GM23248 (cell line): ENCODE measurements at places on chromosomes 5 and 9. TPM values are rescaled to one million over a fixed set of nuclear protein-coding genes. Genes with fewer than 3 reads are reported as not detected.

DNA sequence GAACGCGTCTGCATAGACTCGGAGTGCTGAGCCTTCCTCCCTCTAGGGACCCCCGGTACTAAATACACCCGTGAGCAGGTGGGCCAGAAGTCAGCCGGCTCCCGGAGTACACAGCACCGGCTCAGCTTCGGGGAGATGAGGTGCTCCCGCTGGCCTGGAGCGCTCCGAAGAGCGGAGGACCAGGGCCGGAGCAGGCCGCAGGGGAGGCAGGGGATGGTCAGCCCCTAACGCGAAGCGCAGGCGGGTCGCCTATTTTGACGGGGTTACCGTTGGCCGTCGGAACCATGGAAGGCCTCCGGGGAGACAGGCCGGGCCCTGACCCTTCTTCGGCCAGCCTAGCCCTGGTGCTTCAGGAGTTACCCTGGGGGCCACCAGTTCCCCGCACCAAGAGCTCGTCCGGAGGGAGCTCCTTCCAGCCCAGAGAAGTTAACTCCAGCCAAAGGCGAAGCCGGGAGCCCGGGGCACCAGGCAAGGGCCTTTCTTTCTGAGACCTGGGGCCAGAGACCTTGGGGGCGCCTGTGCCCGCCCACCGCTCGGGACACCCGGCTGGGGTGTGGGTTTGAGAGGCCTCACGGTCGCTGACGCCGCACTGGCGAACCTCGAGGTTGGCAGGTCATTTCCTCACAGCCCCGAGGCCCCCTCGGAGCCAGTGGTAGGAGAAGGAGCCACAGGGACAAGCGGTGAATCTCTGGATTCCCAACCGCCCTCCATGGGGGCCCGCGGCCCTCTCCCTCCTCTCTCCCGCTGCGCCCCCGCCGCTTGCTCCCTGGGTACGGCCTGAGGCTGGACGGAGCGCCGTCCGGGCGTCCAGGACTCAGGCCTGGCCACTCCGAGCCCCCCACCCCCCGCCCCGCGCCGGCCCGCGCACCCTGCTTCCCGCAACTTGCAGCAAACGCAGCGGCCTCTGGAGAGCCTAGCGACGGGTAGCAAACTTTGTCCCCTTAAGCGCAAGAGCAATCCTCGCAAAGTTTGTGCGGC lies 3.4 kb upstream of the IRX4 start:
- no peak for DNase-seq

DNA sequence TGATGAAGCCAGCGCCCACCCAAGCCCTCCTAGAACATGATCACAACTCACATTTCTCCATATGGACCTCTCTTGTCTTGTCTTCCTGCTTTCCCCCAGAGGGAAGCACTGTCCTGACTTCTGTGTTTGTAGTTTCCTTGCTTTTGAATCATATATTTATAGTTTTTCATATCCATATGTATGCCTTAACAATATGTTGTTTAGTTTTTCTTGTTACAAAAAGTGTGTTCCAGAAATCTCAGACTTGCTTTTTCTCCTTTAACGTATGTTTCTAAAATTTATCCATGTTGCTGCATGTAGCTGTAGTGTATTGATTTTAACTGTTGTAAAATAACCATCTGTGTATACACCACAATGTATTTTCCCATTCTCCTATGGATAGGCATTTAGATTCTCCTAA lies 182.0 kb upstream of the SMIM23 start:
- no peak for DNase-seq

- peak; percentile 69 for DNase-seq
Observed at GRCh38 chr5:95809414-95809960, 13.0 kb downstream of the GLRX start.

DNA sequence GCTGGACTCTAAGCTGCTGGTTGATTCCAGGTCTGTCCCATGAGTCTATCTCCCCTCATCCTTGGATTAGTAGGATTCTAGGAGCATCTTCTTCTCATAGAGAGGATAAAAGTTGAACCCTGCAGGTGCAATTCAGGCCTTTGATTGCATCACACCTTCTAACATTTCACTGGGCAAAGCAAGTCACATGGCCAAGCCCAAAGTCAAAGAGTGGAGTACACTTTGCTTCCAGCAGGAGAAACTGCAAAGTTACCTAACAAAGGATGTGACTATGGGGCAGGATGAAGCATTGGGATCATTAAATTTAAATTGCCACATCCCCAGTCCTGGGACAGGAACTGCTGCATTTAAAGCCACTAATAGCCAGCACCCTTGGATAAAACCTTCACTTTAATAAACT lies 51.0 kb upstream of the EGFLAM start:
- peak; percentile 31 for DNase-seq

GRCh38 chr5:149024943-149025342 lies 37.9 kb downstream of the SH3TC2 start:
- no peak for DNase-seq

APC gene
- 34.2 and 47.2 TPM in 2 replicates for total RNA-seq

- DNase-seq = peak; percentile 10
Observed at GRCh38 chr5:153938191-153938842, 100.4 kb downstream of the FAM114A2 start.

DNA sequence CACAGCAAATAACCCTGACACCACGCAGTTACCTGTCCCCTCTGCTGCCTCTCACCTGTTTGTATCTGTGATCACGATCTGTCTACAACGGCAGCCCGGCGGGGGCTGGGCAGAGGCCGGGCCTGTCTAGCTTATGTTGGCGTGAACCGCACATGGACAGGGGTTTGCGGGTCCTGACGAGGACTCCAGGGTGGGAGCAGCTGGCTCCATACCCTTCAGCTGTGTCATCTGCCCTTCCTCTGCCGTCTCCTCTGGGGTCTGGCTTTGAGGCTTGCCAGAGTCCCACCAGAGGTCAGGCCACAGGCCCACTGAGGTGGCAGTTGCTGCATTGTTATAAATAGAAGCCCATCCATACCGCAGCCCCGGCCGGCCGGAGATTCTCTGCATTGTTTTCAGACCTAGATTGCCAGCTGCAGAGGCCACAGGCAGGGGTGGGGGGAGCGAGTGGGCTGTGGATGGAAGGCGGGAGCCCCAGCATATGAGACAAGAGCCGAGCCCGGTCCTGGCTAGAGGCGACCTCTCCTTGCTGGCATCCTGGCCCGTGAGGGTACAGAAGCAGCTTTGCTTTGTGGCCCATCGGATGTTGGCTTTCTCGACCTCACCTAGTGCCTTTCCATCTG lies 37.8 kb downstream of the FAM78A start:
- no peak for DNase-seq

GRCh38 chr5:432928-433791 lies 9.8 kb upstream of the EXOC3 start:
- no peak for DNase-seq

PSMB7 gene
- 182 and 202 TPM in 2 replicates for total RNA-seq

PCDHGA6 gene
- 5.4 and 5.8 TPM in 2 replicates for total RNA-seq

ENTPD8 gene
- not detected in 2 replicates for total RNA-seq

DNA sequence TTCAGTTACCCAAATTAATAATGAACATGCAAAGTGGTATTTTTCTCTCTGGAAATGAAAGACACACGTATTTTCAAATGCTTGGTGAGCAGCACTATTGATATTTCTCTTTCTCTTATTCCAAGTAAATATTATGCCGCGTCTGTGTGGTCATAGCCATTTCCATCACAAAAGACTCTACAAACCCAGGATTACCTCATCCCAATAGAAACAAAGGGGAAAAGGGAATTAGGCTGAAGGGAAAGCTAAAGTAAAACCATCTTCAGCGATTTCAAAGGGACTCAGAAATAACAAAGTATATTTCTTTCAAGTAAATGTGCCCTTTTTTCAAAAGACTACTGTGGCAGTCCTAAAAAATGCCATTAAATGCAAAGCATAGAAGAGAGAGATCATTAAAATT lies 62.0 kb upstream of the FST start:
- peak; percentile 42 for DNase-seq

DNA sequence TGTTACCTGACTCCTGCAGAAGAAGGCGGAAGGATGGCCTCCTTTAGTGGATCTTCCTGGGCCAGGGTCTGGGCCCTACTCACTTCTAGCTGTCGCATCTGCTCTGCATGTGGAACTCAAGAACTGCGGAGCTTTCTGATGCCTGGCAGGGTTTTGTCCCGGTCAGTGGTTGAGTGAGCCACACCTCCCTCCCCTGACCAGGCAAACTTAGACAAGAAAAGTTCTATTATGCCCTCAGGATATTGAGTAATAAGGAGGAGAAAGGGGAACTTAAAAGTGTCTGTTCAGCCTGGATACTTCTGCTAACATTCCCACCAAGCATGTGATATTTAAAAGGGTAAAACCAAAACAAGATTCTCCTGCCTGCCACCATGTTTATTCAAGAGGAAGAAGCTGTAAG lies at the start of gene FYB1:
Gene FYB1 (minus strand): TSS at position 127 of the 400 bp plus-strand sequence. CDS start 16,603 bp downstream, outside the sequence.
- peak; percentile 59 for DNase-seq

GPX3 gene
- 2.4 and 3.0 TPM in 2 replicates for total RNA-seq

NINJ1 gene
- 19.1 and 24.9 TPM in 2 replicates for total RNA-seq

- no peak for DNase-seq
Observed at GRCh38 chr9:98612061-98612752, 96.5 kb downstream of the GABBR2 start.

GARIN3 gene
- total RNA-seq = not detected in 2 replicates

TMEM252 gene
- total RNA-seq = not detected in 2 replicates

C6 gene
- total RNA-seq = not detected in 2 replicates

ANKRD34B gene
- total RNA-seq = not detected in 2 replicates

- DNase-seq = no peak
Observed at GRCh38 chr5:122273696-122274095, 38.3 kb upstream of the SNCAIP start.

PCA3 gene
- total RNA-seq = not detected in 2 replicates

- DNase-seq = no peak
Observed at GRCh38 chr9:5557606-5558587, 47.6 kb downstream of the PDCD1LG2 start.

DNA sequence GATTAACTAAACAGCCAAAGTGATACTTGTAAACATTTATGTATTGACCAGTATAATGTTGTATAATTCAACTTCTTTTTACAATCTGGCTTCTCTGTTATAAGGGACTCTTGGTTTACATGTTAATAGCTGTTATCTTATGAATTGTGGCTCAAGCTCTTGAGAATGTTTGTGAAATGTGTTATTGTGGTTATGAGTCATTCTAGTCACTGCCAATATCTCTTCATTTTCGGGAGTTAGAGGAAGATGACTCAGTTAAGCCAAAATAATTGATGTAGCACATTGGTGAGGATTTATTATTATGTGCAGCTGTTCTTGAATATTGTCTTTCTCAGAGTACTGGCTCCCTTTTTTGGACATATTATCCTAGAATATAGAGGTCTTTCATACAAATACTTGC lies 655.2 kb upstream of the RIOK2 start:
- peak; percentile 92 for DNase-seq

GRCh38 chr9:95511616-95511931 lies 5.2 kb downstream of the PTCH1 start:
- no peak for DNase-seq

SPATA31E1 gene
- not detected in 2 replicates for total RNA-seq

- no peak for DNase-seq
Observed at GRCh38 chr9:128187361-128187760, 4.0 kb downstream of the CIZ1 start.

GRCh38 chr5:159801303-159801702 lies 115.0 kb upstream of the ADRA1B start:
- DNase-seq = no peak

GRCh38 chr5:53179691-53180090 lies 70.1 kb upstream of the MOCS2 start:
- DNase-seq = no peak

CDKN2B-AS1 gene
- 1.3 and 4.1 TPM in 2 replicates for total RNA-seq

ELAVL2 gene
- not detected in 2 replicates for total RNA-seq

- DNase-seq = no peak
Observed at GRCh38 chr9:6495466-6495865, 82.5 kb downstream of the UHRF2 start.

DNA sequence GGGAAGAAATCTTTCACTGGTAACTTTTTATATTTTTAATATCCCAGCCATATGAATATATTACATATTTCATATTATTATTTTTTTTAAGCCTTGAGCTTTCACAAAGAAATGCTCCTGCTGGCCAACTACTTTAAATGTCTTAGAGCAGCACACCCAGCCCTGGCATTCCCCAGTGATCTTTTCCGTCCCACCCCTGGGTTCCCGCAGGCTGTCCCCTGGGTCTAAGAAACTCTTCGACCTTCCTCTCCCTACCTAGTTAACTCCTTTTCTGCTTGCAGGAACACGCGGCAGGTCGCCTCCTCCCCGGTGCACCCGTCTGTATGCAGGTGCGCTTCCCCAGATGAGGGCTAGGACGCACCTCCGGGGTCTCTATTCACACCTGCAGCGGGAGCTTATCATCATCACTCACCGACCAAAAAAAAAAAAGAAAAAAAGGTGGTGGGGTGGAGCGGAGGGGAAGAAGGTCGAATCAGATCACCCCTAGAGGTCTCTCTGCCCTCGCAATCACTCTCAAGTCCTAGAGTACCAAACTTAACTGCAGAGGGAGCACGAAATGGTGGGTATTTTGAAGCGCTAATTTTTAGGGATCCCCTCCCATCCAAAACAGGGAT lies 696 bp downstream of the ZFP62 start:
- DNase-seq = peak; percentile 49

DNA sequence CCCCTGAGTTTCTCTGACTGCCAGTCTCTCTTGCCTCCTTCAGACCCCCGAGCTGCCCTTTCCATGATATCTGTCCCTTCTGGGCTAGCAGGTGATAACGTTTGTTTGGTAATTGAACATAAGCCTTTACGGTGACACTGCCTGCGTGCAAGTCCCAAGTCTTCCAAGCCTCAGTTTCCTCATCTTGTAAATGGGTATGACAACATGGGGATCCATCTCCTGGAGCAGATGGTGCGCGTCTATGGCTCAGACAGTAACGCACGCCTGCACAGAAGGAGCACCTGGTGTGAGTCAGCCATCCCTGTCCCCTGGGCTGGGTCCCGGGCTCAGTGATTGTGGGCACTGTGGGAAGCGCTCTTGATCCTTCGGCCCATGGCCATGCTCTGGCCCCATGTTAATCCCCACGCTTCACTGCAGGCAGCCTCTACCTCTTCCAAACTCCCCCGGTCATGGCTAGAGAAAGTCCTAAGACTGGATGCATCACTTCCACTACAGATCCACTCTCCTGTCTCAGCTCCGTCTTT lies 85.8 kb downstream of the DAP start:
- DNase-seq = no peak

GRCh38 chr9:130779153-130779855 lies 55.8 kb upstream of the ABL1 start:
- peak; percentile 80 for DNase-seq

- DNase-seq = no peak
Observed at GRCh38 chr9:14866200-14866749, 44.0 kb downstream of the FREM1 start.

DNA sequence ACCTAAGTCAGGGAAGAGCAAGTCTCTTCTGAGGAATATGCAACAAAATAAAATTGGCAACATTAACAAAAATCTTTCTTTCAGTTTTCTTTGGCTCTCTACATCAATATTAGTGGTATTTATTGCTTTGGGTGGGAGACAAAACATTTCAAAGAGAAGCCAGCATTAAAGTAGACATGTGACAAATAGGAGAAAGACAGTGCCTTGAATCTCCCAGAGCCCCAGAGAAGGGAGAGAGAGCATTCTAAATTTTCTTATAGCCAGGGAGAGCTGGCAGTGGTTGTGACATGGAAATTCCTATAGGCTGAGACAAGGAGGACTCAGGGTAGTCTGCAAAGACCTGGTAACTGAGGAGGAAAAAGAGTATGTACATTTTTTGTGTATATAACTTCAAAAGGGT lies 79.4 kb upstream of the NREP start:
- peak; percentile 50 for DNase-seq
